ENCODE measurements at places on chromosomes 12 and 14.

DNA sequence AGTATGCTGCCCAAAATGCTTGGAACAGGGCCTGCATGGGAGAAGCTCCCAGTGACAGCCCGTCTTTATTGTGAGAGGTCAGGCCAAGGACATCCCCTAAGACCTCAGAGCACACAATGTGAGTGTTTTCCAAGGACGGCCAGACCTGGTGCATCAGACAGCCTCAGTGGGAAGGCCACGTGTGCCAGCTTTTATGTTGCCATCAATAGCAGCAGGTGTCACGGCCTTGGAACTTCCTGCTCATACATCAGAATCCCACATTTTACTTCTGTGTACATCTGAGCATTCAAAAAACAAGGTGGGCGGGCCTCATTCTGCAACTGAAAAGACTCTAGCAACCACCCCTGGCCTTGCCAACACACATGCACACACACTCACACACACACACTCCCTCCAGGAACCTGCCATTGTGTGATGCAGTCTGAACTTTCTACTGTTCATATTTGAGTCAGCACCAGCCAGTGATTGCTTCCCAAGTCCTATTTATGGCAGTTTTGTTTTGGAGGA lies 753.1 kb upstream of the TBX3 start:
- no peak for DNase-seq

- no peak for DNase-seq
Measured at GRCh38 chr12:31106101-31106803, 32.6 kb downstream of the DDX11 start.

DNA sequence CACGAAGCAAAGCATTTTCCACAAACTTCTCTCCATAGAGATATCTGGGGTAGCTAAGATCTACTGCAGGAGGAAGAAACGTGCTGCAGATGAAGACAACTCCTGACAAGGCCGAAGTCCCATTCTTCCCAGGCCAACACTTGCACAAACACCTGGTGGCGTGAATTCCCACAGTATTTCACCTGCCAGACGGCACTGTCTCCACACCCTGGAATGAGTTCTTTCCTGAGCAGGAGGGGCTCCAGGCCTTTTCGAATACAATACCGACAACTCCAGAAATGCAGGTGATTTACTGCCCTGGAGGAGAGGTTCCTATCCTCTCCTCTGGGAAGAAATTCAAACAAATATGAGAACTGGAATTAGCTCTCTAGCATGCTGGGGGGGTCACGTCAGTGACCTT lies 179.9 kb downstream of the MON2 start:
- DNase-seq = no peak

- no peak for DNase-seq
Measured at GRCh38 chr12:79108962-79109361, 244.4 kb downstream of the SYT1 start.

- DNase-seq = no peak
Measured at GRCh38 chr14:63747846-63748245, 20.0 kb upstream of the SGPP1 start.
